ENCODE measurements at places on chromosomes 16 and 17.

- DNase-seq, result no peak
Measured at GRCh38 chr16:67170168-67170948, at the start of gene NOL3. TSS of gene NOL3 (plus strand) at chr16:67170538.

DNA sequence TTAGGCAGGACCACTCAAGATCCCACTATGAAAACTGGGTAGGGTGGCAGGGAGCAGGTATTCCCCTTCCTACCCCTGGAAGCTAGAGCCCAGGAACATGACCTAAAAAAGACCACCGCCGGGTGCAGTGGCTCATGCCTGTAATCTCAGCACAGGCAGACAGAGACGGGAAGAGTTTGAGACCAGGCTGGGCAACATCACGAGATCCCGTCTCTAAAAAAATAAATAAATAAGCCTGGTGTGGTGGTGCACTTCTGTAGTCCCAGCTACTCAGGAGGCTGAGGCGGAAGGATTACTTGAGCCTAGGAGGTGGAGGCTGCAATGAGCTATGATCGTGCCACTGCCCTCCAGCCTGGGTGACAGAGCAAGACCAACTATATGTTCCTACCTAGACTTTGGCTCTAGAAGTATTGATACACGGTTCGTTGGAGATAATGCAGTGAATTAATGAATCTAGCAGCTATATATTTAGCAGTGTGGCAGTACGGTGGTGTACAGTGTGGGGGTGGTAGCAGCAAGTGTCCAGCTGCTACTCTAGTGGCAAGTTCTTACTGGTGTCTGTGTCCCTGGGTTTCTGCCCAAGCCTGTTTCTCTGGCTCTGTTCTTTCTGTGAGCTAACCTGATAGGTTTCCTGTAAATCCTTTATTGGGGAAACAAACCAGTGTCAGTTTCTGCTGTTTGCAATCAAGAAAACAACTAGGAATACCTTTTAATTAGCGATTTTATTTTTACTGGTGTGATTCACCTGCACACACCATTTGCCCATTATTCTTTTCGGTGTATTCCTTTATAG, 3.3 kb upstream of the USP31 start:
- no peak for DNase-seq

- DNase-seq, result no peak
Measured at GRCh38 chr16:58063377-58064076, 38.0 kb downstream of the MMP15 start.

DNA sequence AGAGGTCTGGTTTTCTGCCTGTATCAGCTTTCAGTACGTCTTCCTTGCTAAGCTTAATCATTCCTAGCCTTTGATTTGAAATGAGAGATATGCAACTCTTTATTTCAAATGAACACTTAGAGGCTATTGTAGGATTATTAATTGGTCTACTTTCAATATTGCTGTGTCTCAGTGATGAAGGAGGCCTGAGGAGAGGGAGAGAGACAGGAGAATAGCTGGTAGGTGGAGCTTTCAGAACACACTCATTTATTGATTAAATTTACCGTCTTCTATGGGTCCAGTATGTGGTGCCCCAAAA, 187.0 kb downstream of the BCAS3 start:
- DNase-seq, result no peak

DNA sequence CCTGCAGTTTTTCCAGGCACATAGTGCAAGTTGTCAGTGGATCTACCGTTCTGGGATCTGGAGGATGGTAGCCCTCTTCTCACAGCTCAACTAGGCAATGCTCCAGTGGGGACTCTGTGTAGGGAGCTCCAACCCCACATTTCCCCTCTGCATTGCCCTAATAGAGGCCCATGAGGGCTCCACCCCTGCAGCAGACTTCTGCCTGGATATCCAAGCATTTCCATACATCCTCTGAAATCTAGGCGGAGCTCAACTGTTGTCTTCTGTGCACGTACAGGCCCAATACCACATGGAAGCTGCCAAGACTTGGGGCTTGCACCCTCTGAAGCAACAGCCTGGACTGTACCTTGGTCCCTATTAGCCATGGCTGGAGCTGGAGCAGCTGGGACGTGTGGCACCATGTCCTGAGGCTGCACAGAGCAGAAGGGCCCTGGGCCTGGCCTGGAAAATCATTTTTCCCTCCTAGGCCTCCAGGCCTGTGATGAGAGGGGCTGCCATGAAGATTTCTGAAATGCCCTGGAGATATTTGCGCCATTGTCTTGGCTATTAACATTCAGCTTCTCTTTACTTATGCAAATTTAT, 10.9 kb upstream of the MILR1 start:
- no peak for DNase-seq

- DNase-seq, result peak; percentile 85
Measured at GRCh38 chr17:77308861-77309726, 168.3 kb downstream of the SEC14L1 start.

- DNase-seq, result peak; percentile 53
Measured at GRCh38 chr16:81684242-81684837, 94.8 kb upstream of the PLCG2 start.

GRCh38 chr17:19876529-19877161, 8.9 kb upstream of the ULK2 start:
- DNase-seq, result peak; percentile 66

- no peak for DNase-seq
Measured at GRCh38 chr16:28188085-28188916, 23.5 kb downstream of the XPO6 start.

DNA sequence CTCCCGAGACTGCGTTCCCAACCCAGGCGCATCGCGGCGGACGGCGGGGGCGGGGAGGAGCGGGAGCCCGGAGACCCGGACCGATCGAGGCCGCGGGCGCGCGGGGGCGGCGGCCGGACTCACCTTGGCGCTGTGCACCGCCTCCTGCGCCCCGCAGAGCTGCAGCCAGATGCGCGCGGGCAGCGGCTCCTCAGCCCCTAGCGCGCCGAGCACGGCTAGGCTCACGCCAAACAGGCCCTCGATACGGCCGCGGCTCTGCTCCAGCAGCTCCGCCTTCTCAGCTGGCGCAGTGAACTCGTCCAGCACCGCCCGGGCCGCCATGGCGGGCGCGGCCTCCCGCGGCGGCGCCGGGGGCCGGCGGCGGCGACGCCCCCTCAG, 339 bp downstream of the N4BP1 start:
- peak; percentile 78 for DNase-seq

DNA sequence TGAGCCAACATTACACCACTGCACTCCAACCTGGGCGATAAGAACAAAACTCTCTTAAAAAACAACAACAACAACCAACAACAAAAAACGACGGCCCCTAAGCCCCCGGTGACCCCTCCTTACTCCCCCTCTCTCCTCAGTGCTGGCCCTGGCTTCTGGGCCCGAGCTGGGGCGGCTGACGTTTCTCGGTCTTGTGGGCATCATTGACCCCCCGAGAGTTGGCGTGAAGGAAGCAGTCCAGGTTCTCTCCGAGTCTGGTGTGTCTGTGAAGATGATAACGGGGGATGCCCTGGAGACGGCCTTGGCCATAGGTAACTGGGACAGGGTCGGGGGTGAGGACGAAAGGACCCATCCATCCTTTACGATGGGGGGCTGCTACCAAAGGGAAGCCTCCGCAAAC, 52.7 kb downstream of the MEAK7 start:
- peak; percentile 47 for DNase-seq

DNA sequence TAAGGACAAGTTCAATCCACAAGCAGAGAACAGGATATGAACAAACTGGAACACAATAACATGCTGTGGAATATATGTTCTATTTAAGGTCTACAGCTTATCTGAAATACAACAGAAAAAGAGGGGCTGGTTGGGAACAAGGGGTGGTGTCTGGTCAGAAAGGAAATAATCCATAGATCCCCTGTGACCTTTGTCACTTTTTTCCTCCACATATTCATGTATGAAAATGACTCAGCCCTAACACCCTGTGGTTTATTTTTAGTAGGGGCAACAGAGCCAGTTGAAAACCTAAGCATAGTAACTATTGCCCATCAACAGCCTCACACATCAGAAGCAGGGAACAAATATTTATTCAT, 12.3 kb upstream of the SPAG9 start:
- no peak for DNase-seq

GRCh38 chr17:77332981-77333685, 192.4 kb downstream of the SEC14L1 start:
- peak; percentile 50 for DNase-seq

- DNase-seq, result no peak
Measured at GRCh38 chr17:2693561-2694380, 17.8 kb downstream of the CLUH start.

DNA sequence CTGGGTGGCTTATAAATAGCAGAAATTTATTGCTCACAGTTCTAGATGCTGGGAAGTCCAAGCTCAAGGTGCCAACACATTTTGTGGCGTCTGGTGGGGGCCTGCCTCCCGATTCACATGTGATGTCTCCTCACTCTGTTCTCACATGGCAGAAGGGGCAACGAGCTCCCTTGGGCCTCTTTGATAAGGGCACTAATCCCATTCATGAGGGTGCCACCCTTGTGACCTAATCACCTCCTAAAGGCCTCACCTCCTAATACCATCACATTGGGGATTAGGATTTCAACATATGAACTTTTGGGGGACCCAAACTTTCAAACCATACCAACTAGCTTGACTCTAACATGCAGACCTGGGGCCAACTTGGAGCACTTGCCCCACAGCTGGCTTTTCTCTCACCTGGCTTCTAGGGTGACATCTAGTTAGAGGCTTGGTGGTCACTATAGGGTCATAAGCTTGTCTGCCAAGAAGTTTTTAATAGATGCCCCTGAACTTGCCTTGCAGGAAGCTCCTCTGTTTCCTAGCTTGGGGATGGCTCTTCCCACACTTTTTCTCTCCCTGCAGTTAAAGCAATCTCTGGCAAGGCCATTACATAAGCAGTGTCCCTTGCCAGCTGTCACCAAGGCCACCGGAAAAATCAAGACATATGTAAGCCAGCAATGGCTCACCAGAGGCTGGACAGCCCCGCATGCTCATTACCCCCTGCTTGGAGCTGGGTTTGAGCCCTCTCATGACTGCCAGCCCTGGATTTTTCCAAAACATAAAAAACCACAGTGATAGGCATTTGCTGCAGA, 8.4 kb upstream of the MED9 start:
- no peak for DNase-seq

- DNase-seq, result no peak
Measured at GRCh38 chr17:80778716-80779115, 212.9 kb upstream of the CHMP6 start.

DNA sequence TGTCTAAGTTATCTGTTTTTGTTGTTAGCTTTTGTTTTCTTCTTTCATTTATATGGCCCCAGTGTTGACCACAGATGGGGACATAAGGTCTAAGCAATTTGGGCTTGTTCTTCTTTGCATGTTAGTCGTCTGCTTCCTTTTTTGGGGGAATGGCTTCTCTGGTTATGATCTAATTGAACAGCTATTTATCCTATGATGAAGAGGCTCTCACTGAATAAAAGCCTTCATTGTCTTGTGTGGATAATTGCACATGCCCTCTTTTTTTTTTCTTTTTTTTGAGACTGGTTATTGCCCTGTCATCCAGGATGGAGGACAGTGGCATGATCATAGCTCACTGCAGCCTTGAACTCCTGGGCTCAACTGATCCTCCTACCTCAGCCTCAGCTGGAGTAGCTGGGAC, 13.7 kb downstream of the SMARCE1 start:
- DNase-seq, result no peak

- DNase-seq, result no peak
Measured at GRCh38 chr17:6380915-6381438, 53.9 kb downstream of the AIPL1 start.

DNA sequence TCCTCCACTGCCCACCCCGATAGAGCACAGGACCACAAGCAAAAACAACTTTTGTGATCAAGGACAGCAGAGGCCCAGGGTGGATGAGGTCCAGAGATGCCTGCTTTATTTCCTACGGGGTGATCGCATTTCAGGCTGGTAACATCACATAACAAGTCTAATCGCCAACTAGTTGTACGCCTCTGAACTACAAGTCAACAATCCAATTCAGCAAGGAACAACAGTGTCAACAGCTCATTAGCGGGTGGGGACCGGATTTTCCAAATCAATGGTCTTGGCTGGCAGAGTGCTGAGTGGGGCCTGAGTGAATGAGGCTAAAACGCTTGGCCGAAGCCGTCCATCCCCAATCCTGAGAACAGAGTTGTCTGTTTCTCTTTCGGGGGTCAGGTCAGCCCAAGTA, 17.1 kb downstream of the MRM3 start:
- DNase-seq, result no peak

DNA sequence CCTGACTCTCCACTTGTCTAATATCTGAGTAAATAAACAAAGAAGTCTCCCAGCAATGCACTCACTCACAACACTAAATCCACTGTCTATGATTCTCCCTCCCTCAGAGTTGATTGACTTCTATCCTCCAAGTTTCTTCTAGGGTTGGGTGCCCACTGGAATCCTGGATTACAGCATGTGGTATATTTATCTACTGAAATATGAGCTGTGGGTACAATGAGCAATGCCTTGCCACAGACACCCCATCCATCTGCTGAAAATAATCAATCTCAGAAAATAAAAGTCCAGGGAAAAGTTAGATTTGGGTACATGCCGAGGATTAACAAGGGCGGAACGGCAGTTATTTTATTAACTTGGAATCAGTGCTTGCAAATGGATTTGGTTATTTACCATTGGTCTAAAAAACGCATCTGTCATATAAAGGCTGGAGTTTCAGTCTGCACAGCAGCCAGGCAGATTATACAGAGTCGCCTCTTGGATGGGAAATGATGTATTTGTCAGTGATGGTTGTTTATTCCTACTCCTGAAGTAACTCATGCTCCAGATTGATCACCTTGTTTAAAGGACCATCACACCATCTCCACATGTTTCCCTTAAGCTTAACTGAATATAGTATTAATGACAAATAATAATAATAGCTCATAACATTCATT, 193.9 kb upstream of the SOX9 start:
- DNase-seq, result no peak

- DNase-seq, result no peak
Measured at GRCh38 chr16:77430787-77431585, 3.8 kb downstream of the ADAMTS18 start.

DNA sequence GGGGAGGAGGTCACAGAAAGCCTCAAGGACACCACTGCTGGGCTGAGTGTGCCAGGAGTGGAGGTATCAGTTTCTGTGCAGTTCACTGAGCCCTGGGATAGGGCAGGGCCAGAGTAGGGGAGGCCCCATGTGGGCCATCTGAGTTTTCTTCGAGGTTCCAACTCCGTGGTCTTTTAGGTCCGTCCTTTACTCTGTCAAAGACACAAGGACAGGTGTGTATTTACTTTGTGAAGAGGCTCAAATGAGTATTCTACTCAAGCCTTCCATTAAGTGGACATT, 59.5 kb downstream of the USP22 start:
- no peak for DNase-seq

- no peak for DNase-seq
Measured at GRCh38 chr17:18102640-18103039, 5.9 kb upstream of the MYO15A start.

- DNase-seq, result no peak
Measured at GRCh38 chr16:48959204-48959603, 322.4 kb downstream of the CBLN1 start.

DNA sequence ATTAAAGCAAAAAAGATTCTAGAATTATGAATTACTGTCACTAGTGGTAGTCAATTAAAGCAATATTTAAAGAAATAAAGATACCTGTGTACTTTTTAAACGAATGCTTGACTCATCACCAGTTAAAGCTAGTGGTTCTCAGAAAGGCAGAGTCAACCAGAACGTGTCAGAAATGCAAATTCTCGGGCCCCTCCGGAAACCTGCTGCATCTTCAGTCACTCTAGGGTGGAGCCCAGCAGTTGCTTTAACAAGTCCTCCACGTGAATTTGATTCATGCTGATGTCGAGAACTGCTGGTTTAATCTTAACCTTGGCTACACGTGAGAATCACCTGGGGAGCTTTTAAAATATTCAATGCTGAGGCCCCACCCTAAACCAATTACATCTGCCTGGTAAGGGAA, 169.8 kb upstream of the SDK2 start:
- DNase-seq, result no peak
